ENCODE measurements at places on chromosomes 11 and 22.

- DNase-seq: peak; percentile 25
Observed at GRCh38 chr11:10784232-10785145, 24.2 kb downstream of the EIF4G2 start.

GRCh38 chr22:37804881-37805809 lies 2.6 kb upstream of the GCAT start:
- DNase-seq: peak; percentile 95

DNA sequence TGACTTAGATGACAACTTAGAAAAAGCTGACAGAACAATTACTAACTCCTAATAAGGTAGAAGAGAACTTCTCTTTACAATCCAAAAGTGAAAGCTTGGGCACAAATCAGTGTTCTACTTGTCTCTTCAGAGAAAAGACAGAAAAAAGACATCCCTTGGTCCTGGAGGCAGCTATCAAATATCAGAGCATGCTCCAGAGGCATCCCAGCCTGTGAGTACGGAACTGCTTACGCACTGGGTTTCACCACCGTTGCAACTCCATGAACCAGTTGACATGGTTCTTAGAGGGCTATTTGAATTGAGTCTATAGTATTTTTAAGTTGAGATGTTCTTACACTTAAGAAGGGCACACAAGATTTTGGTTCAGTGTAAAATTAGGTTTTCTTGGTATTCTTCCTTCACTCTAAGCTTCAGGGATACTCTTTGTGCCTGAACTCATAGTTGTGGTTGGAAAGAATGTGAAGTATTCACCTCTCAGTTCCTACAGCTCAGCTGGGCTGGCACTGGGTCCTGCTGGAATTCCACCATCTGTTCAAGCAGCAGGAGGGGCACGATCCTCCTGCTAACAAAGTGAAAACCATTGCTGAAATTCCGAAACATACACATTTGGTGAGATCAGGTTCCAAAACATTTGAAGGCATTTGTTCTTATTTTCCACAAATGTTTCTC lies 6.3 kb downstream of the AKIP1 start:
- peak; percentile 87 for DNase-seq

- no peak for DNase-seq
Observed at GRCh38 chr11:134275534-134276395, at the start of gene GLB1L3. Gene GLB1L3 (plus strand): TSS chr11:134276379. CDS start chr11:134276741, 362 bp downstream.

DNA sequence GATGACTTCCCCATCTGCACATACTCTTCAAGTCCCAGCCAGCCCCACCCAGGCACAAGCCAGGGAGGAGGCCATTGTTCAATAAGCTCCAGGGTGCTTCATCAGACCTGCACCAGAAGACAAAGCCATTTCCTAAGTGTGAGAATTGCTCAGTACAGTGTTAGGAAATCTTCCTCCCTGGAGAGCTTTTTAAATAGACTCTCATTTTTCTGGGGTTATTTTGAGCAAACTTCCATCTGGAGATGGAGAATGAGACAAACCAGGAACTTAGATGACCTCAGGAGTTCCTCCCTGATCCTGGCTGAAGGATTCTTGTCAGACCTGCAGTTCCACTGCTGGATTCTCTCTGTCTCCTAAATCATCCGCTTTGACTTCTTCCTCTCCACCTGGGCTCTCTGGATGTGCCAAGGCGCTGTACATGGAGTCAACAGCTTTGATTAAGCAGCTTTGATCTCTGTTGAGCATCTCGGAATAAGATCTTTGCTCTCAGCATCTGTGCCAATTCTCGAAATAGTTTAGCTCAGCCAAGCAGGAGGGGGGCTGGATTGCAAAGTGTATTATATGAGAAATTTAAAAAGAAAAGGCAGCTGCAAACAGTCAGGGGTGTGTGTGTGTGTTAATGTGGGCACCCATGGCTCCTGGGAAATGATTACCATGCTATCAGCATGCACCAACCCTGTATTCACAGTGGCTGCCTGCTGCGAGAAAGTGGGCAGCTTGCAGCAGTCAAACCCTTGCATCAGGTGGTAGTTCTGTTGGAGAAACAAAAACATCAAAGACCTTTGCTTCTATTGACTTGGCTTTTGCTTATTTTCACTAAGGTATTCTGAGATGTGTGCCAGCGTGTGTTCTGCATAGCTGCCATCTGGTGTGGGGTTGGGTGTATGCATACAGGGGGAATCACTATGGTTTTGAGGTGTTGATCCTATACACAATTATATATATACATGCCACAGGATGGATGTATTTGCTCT lies 70.2 kb upstream of the NAV2 start:
- no peak for DNase-seq

GRCh38 chr22:42317691-42318547 lies 47.5 kb upstream of the TCF20 start:
- DNase-seq: no peak

DNA sequence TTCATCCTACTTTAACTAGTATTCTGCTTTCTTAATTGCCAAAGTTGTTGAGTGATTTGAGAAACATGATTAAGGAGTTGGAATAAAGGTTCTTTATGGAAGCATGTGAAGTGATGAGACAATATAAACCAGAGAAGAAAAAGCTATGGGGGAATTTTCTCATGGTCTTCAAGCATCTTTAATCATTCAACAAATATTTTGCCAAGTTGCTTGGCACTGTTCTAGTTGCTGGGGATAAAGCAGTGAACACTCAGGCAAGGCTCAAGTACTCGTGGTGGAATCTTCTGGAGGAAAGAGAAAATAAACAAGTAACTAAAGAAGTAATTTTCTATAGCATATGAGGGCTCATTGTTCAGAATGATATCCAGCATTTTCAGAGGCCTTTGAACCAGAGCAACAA lies 9.2 kb upstream of the PIWIL4 start:
- DNase-seq: no peak

- DNase-seq: no peak
Observed at GRCh38 chr11:120354068-120354467, 17.9 kb downstream of the ARHGEF12 start.

DNA sequence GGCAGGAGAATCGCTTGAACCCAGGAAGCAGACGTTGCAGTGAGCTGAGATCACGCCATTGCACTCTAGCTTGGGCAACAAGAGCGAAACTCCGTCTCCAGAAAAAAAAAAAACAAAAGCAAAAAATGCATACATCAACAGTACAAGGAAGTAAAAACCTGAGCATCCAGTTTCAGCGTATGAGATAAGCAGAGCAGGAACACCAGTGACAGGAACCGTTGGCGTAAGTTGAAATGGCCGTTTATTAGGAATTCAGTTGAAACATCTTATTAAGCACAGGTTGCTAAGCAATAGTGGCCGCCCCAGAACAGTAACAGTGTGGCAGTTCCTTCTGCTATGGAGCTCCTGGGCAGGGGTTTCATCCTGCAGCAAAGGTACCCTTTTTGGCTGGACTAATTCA lies 4.0 kb upstream of the L3MBTL2 start:
- DNase-seq: no peak

DNA sequence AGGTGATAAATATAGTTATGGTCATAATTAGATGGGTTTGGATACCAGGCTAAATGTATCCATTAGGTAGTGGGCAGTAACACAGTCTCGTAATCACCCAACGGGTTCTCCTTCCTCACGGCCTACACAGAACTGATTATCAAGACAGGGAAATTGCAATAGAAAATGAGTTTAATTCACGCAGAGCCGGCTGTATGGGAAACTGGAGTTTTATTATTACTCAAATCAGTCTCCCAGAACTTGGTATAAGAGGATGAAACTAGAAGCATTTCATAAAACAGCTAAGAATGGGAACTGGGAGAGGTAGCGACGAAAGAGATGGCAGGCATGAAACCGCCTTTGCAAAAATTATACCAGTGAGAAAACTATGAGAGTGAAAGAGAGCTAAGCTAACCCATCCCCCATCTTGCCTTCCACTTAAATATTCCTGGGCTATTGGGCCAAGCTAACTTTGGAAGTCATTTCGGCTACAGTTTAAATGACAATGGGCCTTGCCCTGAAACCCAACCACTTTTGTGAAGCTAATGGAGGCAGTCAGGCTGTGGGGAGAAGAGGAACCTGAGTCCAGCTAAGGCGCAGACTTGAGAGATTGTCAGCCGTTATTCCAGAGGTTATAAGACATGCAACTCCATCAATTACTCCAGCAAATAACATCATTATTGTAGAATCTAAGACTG lies 29.6 kb downstream of the CTSC start:
- no peak for DNase-seq

DNA sequence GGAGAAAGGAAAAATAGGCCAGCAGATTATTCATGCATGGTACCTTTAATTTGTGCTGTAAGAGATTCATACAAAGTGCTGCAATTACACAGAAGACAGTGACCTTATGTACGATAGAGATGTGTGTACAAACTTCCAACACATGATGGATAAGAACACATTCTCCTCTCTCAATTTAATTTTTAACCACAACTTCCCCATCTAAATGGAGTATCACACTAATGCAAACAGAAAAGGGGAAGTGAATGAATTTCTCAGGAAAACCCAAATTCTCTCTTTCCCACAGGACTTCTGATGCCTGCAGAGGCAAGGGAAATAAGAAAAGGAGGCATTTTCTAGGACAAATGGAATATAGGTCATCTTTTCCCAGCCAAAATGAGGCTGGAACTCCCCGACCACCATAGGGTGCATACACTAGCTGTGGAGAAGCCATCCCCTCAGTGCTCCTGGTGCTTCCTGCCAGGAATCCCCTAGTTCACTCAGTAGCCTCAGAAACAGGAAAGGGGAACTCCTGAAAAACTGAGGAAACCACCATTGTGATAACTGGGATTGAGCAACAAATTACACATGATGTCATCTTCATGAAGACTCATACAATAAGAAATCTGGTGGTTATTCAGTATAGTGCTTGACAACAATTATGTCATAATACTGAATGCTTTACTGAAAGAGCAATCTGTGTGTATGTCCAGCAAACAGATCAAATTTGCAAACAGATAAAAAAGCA lies 22.4 kb downstream of the MMP10 start:
- no peak for DNase-seq

DNA sequence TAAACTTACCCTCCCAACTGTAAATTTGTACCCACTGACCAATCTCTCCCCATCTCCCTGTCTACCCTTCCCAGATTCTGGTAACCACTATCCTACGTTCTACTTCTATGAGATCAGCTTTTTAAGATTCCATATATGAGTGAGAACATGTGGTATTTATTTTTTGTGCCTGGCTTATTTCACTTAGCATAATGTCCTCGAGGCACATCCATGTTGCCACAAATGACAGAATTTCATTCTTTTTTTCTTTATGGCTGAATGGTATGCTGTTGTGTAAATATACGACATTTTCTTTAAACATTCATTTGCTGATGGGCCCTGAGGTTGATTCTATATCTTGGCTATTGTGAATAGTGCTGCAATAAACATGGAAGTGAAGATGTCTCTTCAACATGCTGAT lies 74.7 kb upstream of the RRM1 start:
- no peak for DNase-seq

DNA sequence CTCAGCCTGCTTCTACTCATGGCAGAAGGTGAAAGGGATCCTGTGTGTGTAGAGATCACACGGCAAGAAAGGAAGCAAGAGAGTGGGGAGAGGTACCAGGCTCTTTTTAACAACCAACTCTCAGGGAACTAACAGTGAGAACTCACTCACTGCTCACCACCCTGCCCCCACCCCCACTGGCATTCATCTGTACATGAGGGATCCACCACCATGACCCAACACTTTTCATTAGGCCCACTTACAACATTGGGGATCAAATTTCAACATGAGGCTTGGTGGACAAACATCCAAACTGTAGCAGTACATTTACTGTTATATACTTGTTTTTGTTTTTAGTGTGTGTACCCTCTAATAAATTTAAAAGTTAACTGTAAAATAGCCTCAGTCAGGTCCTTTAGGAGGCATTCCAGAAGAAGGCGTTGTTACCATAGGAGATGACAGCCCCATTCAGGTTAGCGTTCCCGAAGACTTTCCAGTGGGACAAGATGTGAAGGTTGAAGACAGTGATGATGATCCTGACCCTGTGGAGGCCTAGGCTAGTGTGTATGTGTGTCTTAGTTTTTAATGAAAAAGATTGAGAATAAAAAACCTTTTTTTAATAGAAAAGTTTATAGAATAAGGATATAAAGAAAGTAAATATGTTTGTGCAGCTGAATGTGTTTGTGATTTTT lies 11.3 kb downstream of the CUL5 start:
- no peak for DNase-seq

- no peak for DNase-seq
Observed at GRCh38 chr22:19964701-19965386, 23.2 kb upstream of the TXNRD2 start.

DNA sequence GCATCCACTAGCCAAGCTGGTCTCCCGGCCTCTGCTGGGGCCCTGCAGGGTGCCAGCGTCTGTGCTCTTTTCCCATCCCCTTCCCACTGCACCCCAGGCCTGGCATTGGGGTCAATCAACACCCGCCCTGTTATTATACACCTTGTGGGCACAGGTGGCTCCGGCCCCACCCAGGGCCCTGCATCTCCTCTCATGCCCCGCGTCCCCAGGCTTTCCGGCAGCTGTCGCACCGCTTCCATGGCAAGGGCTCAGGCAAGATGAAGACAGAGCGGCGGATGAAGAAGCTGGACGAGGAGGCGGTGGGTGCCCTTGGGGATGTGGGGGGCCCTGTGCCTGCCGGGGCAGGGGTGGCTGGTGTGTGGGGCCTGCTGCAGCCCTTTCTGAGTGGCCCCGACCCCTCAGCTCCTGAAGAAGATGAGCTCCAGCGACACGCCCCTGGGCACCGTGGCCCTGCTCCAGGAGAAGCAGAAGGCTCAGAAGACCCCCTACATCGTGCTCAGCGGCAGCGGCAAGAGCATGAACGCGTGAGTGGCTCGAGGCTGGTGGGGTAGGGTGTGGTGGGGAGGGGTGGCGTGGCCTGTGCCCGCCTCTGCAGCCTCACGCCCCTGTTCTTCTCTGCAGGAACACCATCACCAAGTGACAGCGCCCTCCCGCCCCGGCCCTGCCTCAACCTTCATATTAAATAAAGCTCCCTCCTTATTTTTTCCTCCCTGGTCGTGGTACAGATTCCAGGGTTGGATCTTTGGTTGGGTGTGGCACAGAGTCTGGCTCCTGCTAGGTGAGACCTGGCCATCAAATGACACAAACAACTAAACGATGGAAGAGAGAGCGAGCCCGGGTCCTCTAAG lies 17.1 kb downstream of the SART1 start:
- DNase-seq: no peak

- DNase-seq: no peak
Observed at GRCh38 chr11:116262370-116262769, 510.4 kb downstream of the BUD13 start.

DNA sequence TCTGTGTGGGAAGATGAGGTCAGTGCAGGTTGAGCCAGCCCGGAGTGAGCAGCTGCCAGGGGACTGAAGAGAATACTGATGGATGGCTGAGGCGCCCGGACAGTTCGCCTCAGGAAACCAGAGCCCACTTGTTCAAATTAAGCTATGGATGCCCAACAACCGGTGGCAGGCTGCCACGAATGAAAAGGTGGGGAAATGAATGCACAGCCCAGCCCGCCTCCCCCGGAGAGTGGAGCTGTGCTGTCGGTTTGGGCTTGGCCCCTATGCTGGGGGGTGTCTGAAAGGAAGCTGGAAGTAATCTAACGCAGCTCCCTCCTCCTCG lies 21.9 kb downstream of the HSPA8 start:
- peak; percentile 53 for DNase-seq

Data from right hindlimb (tissue), 1 donor.